ENCODE measurements at places on chromosomes 6 and 20. TPM values are rescaled to one million over a fixed set of nuclear protein-coding genes. Genes with fewer than 3 reads are reported as not detected.

DNA sequence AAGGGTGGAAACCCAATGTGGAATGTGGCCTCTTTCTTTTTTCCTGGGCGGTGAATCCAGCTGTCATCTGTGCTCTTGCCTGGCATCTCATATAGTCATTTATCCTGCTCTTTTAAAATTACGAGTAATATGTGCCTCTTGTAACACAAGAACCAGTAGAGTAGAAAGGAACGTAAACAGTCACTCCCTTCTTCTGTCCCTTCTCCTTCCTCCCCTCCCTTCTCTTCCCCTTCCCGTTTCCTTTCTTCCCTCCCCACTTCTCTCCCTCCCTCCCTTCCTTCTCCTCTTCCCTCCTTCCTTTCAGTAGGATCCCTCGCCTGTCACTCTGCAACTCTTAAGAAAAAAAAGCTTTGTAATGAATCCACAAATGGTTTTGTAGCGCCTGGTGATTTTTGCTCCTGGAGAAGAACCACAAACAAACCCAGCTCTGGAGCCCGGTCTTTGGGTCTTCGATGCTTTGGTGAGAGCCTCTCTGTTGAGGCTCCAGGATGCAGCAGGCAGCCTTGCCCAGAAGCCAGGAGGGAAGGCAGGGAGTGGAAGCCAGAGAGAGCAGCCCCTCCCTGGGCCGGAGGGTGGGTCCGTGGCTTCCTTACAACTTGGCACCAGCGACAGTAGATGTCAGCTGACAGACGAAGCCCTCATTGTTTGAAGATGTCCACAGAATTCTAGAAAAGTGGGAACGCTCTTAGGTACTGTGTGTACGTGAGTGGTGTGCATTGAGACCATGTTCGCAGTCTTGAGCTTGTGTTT, 15.0 kb downstream of the DUSP22 start:
- no peak for DNase-seq

The CASS4 gene
- not detected for total RNA-seq

GRCh38 chr6:151512481-151512880, 18.7 kb downstream of the CCDC170 start:
- no peak for DNase-seq

DNA sequence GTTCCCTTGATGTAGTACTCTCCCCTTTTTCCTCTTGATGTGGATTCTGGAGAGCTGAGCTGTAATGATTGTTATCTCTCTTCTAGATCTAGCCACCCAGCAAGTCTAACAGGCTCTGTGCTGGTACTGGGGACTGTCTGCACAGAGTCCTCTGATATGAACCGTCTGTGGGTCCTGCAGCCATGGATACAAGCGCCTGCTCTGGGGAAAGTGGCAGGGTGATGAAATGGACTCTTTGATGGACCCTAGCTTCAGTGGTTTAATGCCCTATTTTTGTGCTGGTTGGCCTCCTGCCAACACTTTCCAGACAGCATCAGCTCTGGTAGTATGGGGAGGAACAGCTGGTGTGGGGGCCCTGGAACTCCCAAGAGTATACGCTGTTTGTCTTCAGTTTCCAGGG, 216.3 kb downstream of the ADGRG6 start:
- no peak for DNase-seq

The DEFB132 gene
- not detected for total RNA-seq

The FKBP1C gene
- 0.23 TPM for total RNA-seq

- no peak for DNase-seq
Measured at GRCh38 chr20:47618479-47618878, 116.8 kb downstream of the NCOA3 start.

DNA sequence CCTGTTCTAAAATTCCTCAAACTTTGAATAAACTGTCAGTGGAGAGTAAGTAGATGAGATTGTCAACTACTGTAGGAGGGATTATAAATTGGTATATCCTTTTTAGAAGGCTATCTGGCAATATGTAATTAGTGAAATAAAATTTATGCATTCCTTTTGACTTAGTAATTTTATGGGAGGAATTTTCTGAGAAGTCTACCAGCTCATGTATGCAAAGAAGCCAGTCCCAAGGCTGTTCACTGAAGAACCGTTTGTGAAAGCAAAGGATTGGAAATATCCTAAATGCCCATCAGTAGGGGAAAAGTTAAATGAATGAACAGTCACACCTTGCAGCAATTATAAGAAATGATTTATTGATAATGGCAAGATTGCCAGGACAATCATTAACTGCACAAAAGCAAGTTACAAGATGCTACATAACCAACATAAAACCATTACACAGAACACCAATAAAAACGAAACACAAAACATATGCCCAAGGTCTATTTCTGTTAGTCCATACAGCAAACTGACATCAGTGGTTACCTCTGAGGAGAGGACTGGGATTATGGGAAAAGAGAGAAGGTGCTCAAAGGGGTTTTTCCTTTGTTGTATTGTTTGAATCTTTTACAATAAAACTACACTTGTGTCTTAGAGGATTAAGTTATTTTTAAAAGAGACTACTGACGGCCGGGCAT, 4.6 kb upstream of the DSTN start:
- peak; percentile 17 for DNase-seq

The ZNF311 gene
- total RNA-seq: 5.0 TPM

- DNase-seq: no peak
Measured at GRCh38 chr6:73481969-73482368, 20.4 kb downstream of the MTO1 start.

The KHDC1L gene
- total RNA-seq: not detected

- no peak for DNase-seq
Measured at GRCh38 chr20:37537505-37537904, 9.8 kb upstream of the BLCAP start.

DNA sequence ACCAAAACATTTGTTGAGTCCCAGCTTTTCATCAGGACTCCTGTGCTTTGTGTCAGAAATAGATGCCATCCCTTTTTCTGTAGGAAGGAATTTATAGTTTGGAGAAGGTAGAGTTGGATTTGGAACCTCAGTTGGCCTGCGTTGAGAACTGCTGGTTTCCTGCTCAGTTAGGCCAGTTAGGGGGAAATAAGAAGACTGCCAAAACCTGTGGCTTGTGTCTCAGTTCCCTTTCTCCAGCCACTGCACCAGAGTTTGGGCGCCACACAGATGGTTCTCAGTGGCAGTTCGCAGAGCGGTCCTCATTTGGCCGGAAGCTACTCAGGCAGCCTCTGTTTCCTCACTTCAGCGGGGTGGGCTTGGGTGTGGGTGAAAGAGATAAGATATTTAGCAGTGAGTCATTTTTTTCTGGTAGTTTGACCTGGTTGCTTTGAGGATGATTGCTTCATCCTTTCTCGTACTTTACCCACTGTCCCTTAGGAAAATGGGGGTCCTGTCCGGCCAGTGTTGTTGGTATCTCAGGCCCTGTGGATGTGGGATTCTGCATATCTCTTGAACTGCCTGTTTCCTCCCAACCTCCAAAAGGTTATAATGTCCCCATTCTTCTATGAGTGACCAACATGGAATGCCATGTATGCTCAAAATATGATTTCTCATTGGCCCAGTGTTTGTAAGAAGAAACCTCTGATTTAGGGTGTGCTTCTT, 53.7 kb downstream of the JARID2 start:
- no peak for DNase-seq

The BTN1A1 gene
- not detected for total RNA-seq

The CCND3 gene
- total RNA-seq: 52.5 TPM

The CTSA gene
- total RNA-seq: 39.1 TPM

- DNase-seq: peak; percentile 70
Measured at GRCh38 chr6:39361657-39362486, 39.4 kb upstream of the KCNK16 start.

GRCh38 chr20:49889935-49890333, 25.4 kb downstream of the SPATA2 start:
- no peak for DNase-seq

The CENPW gene
- total RNA-seq: 35.0 TPM

- DNase-seq: no peak
Measured at GRCh38 chr20:37944456-37944981, 41.6 kb downstream of the VSTM2L start.

The COL10A1 gene
- total RNA-seq: not detected

The NSFL1C gene
- total RNA-seq: 76.1 TPM

DNA sequence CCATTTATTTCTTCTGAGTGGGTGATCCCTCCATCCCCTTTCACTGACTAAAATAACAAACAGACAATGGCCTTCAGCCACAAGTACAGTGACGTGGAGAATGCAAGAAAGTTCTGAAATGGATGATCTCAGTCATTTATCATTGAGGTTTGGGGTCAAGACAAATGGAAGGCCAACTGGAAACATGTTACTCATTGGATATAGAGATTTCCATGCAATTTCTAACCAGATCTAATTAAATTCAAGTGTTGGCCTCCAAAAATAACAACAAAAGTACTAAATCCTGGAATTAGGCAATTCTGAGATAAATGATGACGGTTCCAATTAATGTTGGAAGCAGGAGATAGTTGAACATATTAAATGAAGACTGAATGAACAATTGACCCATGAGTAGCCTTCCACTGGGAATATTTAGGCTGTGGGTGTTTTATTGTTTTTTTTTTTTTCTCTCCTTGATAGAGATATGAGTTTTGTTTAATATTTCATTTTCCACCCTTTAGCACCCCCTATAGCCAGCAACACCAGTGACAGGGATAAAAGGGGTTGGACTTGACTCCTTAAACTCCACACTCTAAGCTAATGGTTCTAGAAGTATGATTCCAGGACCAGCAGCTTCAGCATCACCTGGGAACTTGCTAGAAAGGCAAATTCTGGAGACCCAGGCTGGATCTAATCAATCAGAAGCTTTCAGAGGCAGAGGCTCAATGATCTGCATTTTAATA, 112.8 kb downstream of the BCAS1 start:
- DNase-seq: no peak

DNA sequence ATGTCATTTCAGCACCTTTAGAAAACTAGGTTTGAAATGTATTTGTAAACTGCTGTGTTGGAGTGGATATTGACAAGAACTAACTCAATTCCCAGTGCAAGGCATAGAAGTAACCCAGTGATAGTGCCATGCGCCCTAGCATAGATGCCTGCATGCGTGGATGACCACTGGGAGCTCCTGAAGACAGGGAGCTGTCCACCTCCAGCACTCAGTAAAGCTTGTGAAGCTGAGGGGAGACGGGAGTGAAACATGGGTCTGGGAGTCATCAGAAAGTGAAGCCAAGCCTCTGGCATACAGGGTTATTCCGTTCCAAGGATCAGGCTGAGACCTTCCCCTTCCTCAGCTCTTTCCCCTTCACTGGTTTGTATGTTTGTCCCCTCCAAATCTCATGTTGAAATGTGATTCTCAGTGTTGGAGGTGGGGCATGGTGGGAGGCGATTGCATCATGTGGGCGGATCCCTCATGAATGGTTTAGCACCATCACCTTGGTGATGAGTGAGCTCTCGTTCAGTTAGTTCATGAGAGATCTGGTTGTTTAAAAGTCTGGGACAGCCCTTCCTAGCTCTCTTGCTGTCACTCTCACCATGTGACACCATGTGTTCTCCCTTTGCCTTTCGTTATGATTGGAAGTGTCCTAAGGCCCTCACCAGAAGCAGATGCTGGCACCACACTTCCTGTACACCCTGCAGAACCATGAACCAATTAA, 146.5 kb upstream of the FERMT1 start:
- DNase-seq: peak; percentile 7

DNA sequence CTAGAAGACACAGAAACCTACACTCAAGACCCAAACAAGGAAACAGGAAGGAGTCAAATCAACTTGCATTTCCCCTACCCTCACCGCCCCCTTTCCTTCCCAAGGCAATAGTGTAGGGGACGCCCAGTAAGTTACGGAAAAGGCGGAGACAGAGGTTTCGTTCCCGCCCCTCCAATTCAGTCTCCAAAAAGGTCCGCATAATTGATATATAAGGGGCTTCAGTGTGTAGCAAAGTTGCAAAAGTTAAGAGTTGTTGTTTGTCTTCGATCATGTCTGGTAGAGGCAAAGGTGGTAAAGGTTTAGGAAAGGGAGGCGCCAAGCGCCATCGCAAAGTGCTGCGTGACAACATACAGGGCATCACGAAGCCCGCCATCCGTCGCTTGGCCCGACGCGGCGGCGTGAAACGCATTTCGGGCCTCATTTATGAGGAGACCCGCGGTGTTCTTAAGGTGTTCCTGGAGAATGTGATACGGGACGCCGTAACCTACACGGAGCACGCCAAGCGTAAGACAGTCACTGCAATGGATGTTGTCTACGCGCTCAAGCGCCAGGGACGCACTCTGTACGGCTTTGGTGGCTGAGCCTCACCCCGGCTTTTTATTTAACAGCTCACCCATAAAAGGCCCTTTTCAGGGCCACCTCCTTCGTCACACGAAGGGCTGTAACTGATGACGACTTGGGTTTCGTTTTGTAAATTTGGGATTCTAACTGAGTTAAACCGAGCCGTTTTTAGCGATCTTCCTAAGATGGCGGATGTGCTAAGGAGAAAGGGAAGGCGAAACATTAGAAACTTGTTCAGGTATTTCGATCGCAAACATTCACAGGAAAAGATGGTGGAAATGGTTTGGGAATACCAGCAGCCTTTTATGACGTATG, 124.6 kb upstream of the BTN3A2 start:
- no peak for DNase-seq

- DNase-seq: no peak
Measured at GRCh38 chr20:18712131-18712530, 101.5 kb upstream of the SCP2D1 start.

The AP5S1 gene
- total RNA-seq: 15.8 TPM

The ALDH8A1 gene
- 2.0 TPM for total RNA-seq

GRCh38 chr6:127585123-127585522, 8.1 kb downstream of the C6orf58 start:
- DNase-seq: no peak

GRCh38 chr6:27806981-27807440, 105.2 kb downstream of the OR2B2 start:
- DNase-seq: peak; percentile 55

DNA sequence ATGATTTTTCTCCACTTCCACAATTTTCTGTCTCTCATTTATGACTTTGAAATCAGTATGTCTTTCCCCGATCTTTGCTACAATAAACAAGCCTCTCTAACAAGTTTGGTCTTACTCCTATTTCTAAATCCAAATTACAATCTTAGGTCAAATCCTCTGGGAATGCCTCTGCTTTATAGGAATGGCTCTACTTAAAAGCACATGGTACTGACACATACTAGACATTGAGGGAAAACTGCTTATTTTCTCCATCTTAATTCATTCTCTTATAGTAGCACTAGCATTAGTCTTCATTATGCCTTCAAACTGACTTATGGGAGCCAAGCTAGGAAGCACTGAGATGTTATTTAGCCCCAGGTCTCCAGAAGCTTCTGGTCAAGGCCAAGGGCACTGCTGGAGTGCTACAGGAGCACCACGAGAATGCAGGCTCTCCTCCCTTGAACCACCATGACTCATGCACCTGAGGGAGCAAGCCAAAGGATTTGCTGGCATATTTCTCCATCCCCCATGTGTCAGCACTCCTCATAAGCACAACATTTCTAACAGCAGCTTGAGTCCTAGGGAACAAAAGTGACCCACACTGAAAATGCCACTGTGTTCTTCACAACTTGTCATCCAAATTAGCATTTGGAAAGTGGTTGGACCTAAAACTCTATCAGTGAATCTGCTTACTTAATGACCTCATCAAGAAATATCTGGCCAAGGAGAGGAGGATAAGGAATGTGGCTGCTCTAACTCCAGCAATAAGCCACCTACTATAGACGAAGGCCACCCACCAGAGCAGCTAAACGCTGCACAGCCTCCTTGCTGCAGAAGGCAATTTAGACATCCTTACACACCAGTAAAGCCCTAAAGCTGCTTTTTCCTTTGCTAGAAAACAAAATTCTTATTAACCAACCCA, 156.8 kb upstream of the KCNQ5 start:
- DNase-seq: peak; percentile 82
